ENCODE measurements at places on chromosomes 12 and 14.

GRCh38 chr12:52010152-52010622 lies 3.4 kb downstream of the TAMALIN start:
- no peak for DNase-seq

DNA sequence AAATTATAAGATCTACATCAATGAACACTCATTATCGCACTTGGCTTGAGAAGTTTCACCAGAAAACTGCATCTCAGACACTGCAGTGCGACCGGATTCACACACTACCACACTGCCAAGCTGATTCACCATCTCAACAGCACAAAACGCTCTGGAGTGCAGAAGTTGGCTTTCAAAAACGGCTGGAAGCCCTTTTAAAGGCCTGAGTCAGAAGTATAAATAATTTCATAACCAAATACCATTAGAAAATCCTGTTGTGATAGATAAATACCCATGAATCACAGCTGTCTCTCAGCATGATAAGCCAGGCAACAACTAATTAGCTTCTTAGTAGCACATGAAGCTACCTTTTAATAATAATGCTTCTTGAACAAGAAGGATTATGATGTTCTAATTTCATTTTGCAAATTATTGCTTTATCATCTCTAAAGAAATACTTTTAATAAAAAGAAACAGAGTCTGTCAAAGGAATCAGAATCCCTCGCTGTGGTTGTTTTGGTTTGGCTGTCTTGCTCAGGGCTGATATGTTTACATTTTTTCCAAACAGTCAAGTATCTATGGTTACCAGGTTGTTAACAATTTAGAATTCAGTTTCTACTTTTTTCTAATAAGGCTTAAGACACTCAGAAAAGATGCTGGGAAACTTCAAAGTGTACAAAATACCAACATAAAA lies 51.2 kb downstream of the SLC2A13 start:
- DNase-seq: peak; percentile 35

- DNase-seq: no peak
These were observed 56.9 kb downstream of the ACTN1 start for GRCh38 chr14:68922201-68922621.

DNA sequence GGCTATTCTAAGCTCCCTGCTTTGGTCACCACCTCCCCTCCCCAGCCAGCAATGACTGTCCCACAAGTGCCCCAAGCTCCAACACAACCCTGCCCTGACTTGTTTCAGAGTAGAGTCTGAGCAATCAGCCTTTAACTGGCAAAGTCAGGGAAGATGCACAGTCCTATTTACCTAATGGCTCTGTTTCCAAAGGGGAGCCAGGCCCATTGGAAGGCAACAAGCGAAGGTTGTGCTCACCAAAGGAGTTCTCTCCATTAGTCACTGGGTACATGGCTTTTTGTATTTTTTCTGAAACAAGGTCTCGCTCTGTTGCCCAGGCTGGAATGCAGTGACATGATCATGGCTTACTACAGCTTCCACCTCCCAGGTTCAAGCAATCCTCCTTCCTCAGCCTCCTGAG lies 267.1 kb upstream of the CRY1 start:
- peak; percentile 60 for DNase-seq

GRCh38 chr14:34792598-34792997 lies 78.2 kb upstream of the CFL2 start:
- no peak for DNase-seq

DNA sequence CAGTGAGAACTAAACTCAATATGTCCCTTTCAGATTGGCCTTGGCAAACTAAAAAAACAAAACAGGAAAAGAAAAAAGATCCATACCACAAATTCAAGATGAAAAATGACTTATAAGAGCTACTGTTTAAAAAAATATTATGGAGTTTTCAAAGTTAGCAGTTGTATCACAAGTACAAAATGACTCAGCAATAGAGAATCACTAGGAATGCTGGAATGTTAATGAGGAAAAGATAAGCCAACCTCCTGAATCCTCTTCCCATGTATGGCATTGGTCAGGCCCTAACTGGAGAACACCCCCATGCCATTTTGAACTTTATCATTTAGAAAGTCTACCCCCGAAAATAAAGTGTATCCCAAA lies 62.2 kb downstream of the PPP1R36 start:
- peak; percentile 86 for DNase-seq

GRCh38 chr12:56165369-56165768 lies 7.2 kb downstream of the MYL6 start:
- DNase-seq: no peak

DNA sequence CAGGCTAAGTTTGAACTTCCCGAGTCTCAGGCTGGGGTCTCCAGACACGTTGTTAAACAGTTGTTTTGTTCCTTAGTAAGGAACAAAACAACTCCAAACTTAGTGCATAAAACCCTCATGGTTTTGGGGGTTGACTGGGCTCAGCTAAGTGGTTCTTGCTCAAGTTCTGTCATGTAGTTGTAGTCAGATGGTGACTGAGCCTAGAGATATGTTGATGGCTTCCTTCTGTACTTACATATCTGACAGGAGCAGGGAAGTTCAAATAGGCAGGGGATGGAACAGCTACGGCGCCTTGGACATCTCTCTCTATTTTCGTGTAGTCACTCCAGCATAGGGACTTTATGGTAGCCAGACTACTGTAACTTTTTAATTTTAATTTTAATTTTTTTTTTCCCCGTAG lies 45.7 kb downstream of the SPATS2 start:
- no peak for DNase-seq

GRCh38 chr14:105952222-105952621 lies 425.8 kb downstream of the TMEM121 start:
- DNase-seq: no peak

- peak; percentile 37 for DNase-seq
These were observed 1.0 kb upstream of the SOCS2 start for GRCh38 chr12:93571365-93571924.

DNA sequence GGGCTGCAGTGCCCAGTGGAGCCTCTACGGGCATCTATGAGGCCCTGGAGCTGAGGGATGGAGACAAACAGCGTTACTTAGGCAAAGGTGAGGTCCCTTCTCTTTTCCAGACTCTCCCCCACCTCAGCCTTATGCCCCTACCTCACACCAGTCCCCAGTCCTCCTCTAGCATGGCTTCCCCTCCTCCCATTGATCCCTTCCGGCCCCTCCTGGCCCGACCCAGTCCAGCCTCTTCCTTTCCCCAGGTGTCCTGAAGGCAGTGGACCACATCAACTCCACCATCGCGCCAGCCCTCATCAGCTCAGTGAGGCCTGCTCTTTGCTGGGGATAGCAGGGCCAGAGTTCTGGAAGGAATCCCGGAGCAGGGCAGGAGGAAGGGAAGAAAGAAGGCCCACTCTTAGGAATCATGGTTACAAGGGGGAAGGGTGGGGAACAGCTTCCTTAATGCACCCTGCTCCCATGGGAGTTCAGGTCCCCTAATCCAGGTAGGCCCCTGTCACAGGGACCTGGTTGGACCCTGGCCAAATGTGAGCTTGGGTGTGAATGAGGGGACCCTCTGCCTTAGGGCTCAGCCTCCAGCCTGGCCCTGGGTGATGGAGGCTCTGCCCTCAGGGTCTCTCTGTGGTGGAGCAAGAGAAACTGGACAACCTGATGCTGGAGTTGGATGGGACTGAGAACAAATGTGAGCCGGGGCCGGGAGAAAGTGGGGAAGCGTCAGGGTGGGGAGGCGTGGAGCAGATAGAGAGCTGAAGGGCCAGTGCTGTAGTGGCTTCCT lies 2.2 kb downstream of the ENO2 start:
- no peak for DNase-seq

DNA sequence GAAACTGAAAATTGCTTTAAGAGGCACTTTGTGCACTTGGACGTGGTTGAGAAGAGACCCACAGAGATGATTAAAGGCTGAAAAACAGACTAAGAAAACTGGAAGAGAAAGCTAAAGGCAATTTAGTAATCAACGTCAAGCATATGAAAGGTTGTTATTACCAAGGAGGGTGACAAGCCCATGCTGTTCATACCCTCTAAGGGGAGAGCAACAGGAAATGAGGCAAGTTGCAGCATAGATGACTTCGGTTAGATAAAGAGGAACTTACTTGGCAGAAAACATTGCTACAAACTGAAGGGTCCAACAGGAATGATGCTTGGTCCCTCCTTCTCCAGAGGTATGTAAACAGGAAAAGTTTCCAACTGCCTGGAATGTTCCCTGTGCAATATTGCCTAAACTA lies 107.8 kb downstream of the DUSP6 start:
- DNase-seq: no peak

Measured in kidney glomerular epithelial cell (primary cell).